NCI-H524 treated with DMSO at 0.1 percent for 48 hours (cell line): ENCODE measurements at places on chromosomes 1 and 21.

DNA sequence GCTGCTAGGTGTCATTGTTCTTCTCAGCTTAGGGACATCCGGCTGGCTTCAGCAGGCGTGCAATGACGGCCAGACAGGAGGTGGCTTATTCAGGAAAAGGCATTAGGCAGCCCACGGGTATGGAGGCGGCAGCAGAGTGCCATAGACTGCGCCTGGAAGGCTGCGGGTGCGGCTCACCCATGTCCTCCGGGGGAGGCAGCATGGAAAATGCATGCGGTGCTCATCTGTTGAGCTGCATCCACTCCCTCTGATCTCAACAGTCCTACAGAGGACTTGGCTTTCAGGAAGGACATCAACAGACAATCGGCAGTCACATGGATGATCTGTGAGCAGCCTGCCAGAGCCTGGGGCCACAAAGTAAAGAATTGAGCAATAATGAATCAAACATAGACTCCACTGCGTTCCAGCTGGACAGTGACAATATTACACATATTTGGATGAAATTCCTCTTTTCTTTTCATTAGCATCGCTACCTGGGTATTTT lies 42.9 kb downstream of the UMODL1 start:
- DNase-seq = no peak

DNA sequence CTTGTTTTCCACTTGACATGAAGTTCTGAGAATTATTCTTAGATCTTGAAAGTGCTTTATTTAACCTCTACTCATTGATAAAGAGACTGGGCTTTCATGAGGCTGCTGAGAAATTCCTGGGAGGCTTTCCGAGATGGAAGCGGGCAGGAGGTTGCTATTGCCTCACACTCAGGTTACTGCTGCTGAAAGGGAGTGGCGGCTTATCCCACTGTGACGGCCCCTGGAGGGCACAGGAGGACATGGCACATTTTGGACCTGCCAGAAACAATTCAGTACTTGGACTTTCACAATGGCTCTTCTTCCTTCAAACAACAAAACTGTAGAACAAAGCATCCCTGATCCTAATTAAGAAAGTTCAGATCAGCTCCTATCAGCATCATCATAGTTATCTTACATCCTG lies 16.2 kb upstream of the MARK1 start:
- DNase-seq = no peak

DNA sequence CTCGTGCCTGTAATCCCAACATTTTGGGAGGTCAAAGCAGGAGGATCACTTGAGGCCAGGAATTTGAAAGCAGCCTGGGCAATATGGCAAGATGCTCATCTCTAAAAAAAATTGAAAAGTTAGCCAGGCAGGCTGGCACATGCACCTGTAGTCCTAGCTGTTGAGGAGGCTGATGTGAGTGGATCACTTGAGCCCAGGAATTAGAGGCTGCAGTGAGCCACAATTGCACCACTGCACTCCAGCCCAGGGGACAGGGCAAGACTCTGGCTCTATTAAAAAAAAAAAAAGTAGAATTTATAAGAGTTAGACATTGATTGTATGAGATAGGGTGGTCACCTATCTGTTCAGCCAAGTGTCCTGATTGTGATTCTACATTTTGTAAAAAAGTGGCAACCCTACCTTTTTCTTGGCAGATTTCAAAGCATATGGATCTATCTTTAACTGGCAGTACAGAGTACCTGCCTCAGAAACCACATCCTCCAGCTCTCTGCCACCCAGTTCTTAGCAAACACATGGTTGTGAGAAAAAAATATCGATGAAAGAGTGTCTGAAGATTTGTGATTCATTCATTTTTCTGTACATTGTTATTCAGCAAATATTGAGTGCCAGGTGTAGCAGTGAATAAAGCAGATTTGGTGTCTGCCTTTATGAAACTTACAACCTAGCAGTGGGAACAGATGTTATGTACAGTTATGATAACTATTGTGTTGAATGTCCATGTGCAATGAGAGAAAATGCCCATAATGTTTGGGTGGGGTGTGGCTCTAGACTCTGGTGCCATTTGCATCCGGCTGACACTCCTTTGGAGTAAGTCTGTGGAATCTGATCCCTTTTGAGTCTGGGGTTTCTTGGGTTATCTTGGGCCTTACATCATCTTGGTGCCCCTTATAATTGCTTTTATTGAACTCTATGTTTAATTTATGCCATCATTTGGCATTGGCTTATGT lies 82.5 kb downstream of the ST3GAL3 start:
- no peak for DNase-seq

- DNase-seq = no peak
Observed at GRCh38 chr1:245365095-245366020, 210.6 kb downstream of the KIF26B start.

DNA sequence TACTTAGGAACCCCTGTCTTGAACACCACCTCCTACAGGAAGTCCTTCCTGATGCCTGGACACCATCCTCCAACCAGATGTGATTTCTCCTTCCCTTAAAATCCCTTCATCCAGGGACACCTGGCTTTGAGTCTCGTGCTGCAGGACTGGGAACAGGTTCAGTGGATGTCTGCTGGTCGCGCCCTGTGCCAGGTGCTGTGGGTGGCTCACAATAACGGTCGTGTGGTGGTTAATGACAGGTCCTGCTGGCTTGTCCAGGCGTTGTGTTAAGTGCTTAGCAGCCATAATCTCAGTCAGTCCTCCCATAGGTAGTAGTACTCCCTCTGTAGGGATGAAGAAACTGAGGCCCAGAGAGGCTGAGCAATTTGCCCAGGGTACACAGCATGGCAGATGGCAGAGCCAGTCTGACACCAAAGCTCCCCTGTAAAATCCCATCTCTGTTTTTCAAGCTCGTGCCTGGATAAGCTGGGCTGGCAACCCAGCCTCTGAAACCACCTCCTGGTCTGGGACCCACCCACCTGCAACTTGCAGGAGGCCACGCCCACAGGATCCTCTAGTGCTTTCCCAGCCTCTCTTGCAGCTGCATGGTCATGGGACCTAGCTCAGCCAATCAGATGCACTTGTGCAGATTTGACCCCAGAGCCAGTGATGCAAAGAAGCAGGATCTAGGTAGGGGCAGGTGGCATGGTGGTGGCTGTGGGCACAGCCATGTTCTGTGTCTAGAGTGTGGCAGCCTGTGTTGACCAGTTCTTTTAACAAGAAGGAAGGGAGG lies 106.0 kb upstream of the IFFO2 start:
- no peak for DNase-seq

DNA sequence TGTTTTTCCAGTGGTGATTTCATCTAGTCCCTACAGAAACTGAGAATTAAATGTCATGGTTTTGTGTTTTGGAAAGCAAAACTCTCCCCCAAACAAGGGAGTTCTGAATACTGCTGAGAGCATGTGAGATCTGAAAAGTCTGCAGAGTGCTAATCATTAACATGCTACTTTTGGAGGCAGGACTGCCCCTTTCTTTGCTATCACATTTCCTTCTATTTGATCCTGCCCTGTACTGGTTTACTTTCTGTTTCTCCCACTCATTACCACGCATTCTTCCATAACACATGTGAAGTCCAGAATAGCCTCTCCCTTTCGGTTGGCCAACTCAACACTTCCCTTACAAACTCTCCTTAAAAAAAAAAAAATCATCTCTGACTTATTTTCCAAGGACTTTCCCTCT lies 63.6 kb downstream of the GADD45A start:
- DNase-seq = no peak

- no peak for DNase-seq
Observed at GRCh38 chr21:24118738-24119459, 1488.4 kb downstream of the MRPL39 start.

DNA sequence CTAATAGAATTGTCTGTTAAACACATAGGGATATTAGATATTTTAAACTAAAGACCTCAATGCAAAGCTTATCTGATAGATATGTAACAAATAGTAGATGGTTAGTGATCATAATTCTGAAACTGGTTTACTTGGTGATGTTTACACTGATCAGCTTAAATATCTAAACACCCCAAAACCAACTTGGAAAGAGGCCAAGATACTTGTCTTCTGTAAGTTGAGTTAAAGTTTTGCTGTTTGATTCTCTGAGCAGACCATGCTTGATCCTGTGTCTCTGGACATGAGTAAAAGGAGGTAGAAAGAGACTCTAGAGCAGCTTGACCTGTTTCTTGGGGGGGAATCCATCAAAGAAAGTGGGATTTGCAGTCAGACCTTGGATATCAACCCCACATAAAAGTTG lies 107.5 kb downstream of the NEK7 start:
- DNase-seq = no peak

DNA sequence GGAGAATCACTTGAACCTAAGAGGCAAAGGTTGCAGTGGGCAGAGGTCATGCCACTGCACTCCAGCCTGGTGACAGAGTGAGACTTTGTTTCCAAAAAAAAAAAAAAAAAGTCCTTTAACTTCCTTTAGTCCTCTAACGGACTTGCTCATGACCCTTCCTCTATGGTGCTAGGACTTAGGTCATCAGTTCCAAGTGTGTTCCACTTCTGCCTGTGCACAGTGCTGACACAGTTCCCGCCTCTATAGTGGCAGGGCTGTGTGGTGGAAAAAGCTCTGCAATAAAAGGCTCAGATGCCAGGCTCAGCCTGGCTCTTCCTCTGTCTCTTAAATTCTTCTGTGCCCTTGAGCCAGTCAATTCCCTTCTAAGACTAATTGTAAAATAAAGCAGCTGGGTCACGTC lies 22.0 kb downstream of the CC2D1B start:
- no peak for DNase-seq

- no peak for DNase-seq
Observed at GRCh38 chr1:91553177-91553591, 52.5 kb downstream of the CDC7 start.

DNA sequence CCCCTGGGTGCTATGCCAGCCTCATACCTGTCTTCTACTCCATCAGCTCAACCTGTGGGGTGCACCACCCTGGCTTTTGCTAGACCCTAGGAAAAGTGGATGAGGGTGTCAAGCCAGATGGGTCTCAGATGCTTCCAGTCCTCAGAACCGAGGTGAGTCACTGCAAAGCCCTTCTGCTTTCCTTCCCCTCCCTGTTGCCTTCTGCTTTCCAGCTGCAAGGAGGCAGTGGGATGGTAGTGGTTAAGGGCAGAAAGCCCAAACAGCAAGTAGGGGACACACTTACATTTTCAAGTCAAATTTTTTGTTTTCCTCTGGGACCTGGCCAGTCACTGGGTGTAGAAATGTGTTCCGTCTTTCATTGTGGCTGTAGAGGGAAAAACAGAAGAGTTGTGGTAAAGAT lies 60.7 kb upstream of the GOLT1A start:
- DNase-seq = no peak

DNA sequence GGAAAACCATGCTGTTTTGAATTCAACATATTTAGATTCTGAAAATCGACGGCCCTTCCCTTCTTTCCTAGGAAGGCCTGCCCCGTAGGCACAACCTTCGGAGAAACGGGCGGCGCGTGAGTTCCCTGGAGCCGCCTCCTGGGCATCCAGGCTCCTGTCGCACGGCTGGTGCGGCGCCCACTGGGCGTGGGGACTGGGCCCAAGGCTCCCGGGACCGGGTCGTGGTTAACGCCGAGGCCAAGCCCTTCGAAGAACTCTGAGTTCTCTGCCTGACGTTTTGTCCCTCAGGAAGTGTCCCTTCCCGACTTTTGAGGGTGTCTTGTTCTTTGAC lies 19.2 kb upstream of the TBX15 start:
- no peak for DNase-seq

DNA sequence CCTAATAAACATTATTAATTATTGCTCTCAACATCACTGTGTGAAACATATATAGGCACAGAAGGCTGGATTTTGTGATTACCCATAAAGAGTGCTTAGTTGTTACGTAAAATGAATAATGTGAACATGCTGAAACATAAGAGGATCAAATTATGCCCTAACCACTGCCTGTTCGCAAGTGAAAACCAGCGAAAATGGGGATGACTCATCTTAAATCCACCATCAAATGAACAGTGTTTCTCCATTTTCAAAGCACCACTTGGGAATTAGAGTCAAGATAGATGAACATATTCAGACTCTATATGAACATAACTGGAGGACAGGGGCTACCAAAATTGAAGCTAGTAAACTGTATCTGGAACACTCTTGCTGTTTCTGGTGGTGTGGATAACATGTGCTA lies 386.2 kb downstream of the HHIPL2 start:
- DNase-seq = no peak

GRCh38 chr1:157176591-157177121 lies 38.5 kb upstream of the ETV3 start:
- no peak for DNase-seq

GRCh38 chr1:27878787-27879335 lies 6.5 kb downstream of the THEMIS2 start:
- no peak for DNase-seq

- no peak for DNase-seq
Observed at GRCh38 chr1:42676534-42677087, 5.6 kb upstream of the YBX1 start.

DNA sequence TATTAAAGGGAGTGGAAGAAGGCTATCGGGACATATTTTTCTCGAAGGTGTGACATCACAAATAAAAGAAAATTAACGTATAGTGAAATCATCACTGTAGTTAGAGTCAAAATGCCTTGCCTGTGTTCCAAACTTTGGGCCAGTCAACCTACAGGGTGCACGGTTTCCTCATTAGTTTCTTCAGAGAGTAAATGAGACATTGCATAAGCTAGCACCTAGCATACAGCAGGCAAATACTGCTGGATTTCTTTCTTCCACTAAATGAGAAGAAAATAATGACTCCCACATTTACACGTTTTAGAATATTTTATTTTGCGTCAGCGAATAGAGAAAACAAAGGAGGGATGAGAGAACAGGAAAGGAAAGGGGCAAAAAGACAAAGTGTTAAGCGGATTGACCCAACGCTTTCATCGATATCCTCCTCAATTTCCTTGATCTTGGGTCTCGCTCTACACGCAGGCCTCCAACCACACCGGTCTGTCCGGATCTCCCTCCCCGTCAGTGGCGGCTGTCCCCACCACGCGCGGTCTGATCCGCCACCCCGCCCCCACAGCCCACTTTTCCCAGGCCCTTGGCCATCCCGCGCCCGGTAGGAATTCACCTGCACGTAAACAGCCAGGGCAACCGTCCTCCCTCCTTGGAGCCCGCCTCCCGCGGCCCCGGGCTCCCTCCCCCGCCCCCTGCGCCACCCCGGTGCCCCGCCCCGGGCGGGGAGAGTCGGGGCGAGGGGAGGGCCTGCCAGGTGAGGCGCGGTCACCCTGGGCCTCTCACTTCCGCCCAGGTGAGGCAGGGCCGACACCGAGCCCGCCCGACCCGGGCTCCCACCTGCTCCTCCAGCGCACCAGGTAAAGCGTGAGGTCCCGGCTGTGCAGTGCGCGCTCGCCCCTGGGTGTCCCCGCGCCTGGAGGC lies at the start of gene PATJ:
Gene PATJ, plus strand, starts transcription at position 770 of the 909 bp plus-strand sequence. CDS start 20,413 bp downstream, outside the sequence.
- no peak for DNase-seq

DNA sequence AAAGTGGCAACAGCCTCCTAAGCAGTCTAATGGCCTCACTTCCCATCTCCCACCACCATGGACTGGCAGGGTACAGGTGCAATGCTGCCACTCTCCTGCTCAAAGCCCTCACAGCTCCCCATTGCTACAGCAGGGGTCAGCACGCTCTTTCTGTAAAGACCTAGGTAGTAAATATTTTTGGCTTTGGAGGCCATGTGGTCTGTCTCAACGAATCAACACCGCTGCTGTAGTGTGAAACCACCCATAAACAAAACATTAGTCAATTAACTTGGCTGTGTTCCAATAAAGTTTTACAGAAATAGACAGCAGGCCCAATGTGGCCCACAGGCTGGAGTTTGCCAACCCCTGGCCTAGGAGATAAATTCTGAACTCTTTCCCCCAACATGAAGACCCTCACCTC lies 44.6 kb upstream of the TMEM125 start:
- no peak for DNase-seq
